Stimulated activated naive CD8-positive, alpha-beta T cell treated with anti-CD3 and anti-CD28 coated beads, Interleukin-15, amount 100 ng/mL, for 72 hours (primary cell): ENCODE measurements at places on chromosomes 16 and 17.
A peak's percentile ranks its signal among the peaks of the same experiment; 100 is the strongest.

DNA sequence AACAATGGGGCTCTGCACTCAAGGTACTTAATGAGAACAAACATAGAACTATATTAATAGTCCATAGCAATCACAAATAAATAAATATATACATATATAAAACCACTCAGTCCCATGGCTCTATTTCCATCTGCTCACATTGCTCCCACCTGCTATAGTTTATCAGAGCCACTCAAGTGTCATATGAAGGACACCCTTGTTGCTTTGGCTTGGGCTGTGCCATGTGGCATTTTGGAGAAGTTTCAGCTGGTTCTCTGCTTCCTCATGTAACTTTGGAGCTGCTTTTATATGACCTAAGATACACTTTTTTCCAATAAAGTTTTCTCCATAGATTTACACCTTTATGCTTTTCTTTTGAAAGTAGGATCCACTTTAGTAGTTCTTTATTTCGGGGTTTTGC is 126.4 kb downstream of the KCNJ2 start:
- no peak for DNase-seq

GRCh38 chr17:80284631-80285030 is 24.0 kb downstream of the RNF213 start:
- peak; percentile 30 for DNase-seq

- no peak for DNase-seq
Observed at GRCh38 chr17:4744999-4745969, 5.6 kb upstream of the CXCL16 start.

GRCh38 chr16:1781254-1781653 is 1.1 kb downstream of the SPSB3 start:
- no peak for DNase-seq

GRCh38 chr17:13619462-13619861 is 17.7 kb upstream of the HS3ST3A1 start:
- no peak for DNase-seq

DNA sequence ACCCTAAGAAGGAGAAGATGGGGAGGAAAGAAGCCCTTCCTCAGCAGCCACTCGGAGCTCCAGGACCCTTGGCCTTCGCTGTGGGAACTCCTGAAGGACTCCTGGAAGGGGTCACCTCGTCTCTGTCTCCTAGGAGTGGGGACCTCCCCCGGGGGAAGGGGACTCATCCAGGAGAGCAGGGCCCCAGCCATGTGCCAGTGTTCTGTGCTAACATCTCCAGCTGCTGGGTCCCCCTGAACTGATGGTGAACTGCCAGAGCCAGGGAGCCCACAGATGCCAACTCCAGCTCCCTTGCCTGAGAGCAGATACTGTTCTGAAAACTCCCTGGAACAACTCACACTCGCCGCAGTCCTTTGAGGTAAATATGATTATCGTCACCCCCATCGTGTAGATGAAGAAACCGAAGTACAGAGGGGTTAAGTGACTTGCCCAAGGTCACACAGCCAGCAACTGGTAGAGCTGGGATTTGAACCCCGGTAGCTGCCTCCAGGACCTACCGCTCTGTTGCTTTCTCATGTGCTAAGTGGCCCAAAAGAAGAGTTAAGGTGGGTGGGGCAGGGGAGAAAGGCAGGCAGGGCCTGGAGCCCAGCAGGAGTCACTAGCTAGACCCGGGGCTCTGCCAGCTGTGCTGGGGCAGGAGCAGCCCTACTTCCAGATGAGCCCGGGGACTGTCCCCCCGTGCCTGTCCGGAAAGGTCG is 10.5 kb downstream of the TIMM22 start:
- no peak for DNase-seq

DNA sequence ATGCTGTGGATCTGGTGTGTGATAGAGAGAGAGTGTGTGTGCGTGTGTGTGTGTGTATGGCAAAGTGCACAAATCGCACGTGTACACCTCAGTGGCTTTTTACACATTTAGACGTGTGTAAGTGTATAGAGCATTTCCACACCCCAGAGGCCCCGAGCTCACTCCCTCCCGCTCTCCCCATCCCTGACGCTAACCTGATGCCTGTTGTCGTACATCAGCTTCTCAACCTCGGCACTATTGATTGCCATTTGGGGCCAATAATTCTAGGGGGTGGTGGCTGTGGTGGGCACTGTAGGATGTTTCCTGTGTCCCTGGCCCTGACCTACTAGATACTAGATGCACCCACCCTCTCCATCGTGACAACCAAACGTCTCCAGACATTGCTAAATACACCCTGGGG is 30.4 kb upstream of the CRISPLD2 start:
- DNase-seq = no peak

DNA sequence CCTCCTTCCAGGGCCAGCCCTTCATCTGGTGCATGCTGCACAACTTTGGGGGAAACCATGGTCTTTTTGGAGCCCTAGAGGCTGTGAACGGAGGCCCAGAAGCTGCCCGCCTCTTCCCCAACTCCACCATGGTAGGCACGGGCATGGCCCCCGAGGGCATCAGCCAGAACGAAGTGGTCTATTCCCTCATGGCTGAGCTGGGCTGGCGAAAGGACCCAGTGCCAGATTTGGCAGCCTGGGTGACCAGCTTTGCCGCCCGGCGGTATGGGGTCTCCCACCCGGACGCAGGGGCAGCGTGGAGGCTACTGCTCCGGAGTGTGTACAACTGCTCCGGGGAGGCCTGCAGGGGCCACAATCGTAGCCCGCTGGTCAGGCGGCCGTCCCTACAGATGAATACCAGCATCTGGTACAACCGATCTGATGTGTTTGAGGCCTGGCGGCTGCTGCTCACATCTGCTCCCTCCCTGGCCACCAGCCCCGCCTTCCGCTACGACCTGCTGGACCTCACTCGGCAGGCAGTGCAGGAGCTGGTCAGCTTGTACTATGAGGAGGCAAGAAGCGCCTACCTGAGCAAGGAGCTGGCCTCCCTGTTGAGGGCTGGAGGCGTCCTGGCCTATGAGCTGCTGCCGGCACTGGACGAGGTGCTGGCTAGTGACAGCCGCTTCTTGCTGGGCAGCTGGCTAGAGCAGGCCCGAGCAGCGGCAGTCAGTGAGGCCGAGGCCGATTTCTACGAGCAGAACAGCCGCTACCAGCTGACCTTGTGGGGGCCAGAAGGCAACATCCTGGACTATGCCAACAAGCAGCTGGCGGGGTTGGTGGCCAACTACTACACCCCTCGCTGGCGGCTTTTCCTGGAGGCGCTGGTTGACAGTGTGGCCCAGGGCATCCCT is 7.4 kb downstream of the NAGLU start:
- no peak for DNase-seq

DNA sequence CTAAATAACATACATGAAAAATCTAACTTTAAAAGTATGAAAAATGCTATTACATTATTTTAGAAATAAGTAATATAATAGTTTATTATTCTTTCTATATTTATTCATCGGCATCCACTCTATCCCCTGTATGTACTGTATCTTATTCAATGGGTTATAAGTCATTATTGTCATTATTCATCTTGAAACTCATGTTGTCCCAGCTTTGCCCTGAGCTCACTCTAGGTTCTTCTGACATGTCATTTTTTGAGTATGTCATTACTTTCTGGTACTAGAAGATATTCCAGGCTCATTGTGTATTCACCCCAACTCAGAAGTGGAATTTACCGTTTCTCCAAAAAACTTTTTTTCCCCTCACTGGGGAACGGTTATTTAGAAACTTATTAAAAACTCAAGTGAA is 53.0 kb upstream of the MNT start:
- DNase-seq = no peak

GRCh38 chr16:23156946-23157460 is 7.8 kb upstream of the USP31 start:
- DNase-seq = no peak

DNA sequence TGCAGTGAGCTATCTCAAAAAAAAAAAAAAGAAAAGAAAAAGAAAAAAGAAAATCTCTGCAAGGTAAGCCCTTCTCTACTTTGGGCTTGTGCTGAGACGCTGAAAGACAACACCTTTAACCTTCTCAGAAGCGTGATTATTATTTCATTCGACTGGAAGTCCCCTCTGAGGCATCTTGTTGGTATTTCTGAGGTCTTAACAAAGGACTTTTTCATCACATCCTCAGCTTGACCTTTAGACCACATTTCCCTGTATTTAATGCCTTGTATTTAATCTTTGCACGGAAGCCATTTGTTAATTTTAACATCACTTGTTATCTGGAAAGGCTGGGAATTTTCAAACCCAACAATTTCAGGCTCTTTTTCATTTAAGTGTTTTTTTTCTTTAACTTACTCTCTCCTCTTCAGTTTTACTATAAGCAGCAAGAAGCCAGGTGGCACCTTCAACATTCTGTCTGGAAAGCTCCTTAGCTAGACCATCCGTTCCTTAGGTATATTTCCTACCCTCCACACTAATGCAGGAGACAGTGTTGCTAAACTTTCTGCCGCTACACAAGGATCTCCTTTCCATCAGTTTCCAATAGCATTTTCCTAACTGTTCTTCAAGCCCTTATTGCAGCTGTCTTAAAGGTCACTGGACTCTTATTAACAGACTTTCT is 10.3 kb downstream of the KCTD13 start:
- DNase-seq = no peak

- DNase-seq = peak; percentile 84
Observed at GRCh38 chr17:82212331-82213250, at the start of gene CCDC57. TSS of gene CCDC57 (minus strand) at chr17:82212842. CDS start at chr17:82201944, 10,898 bp downstream.

- DNase-seq = no peak
Observed at GRCh38 chr17:81646869-81647600, 9.3 kb downstream of the PDE6G start.

GRCh38 chr17:79786930-79787643 is 9.1 kb downstream of the CBX2 start:
- DNase-seq = no peak

- DNase-seq = no peak
Observed at GRCh38 chr16:58035356-58036170, 10.0 kb downstream of the MMP15 start.

- DNase-seq = no peak
Observed at GRCh38 chr17:7414837-7415236, 5.3 kb upstream of the SPEM1 start.

DNA sequence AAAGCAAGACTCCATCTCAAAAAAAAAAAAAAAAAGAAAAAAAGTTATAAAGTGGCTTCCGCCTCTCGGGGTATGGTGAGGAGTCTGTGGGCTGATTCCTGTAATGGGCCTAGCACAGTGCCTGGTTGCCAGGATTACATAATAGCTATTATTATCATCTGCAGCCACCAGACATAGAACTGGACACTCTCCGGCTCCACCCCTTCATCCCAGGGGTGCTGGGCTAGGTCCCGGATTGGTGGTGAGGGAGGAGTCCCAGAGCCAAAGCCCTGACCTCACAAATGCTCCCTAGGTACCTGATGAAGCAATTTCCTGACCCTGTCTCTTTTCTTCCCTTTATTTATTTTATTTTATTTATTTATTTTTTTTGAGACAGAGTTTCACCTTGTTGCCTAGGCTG is 11.6 kb upstream of the ADGRG1 start:
- no peak for DNase-seq

GRCh38 chr16:57371494-57372371 is 557 bp upstream of the CX3CL1 start:
- DNase-seq = no peak

GRCh38 chr17:7887038-7887481 is 1.5 kb upstream of the CHD3 start:
- DNase-seq = no peak

GRCh38 chr17:633641-634101 is 81.0 kb downstream of the VPS53 start:
- DNase-seq = no peak
